Chondrocyte (in vitro differentiated cells): ENCODE measurements at places on chromosomes 5 and 9. TPM values are rescaled to one million over a fixed set of nuclear protein-coding genes. Genes with fewer than 3 reads are reported as not detected.

PCDHGB2 gene
- total RNA-seq = 0.95 to 1.8 TPM (median 1.0 TPM) in 3 replicates

NANS gene
- total RNA-seq = 52.0 to 54.8 TPM (median 53.2 TPM) in 3 replicates

PCDHGA3 gene
- 0.12 to 0.51 TPM (median 0.28 TPM) in 3 replicates for total RNA-seq

SPINK7 gene
- total RNA-seq = not detected in 3 replicates

GARIN3 gene
- total RNA-seq = not detected in 3 replicates

GRCh38 chr5:112642885-112643284, 94.8 kb upstream of the APC start:
- no peak for DNase-seq

GRCh38 chr9:22005021-22005701, 3.9 kb downstream of the CDKN2B start:
- DNase-seq = no peak

GRCh38 chr9:84754461-84754860, 84.9 kb downstream of the NTRK2 start:
- DNase-seq = no peak

- peak; percentile 92 for DNase-seq
These were observed at the start of gene PALM2AKAP2 for GRCh38 chr9:109779711-109780452. PALM2AKAP2 (plus strand) TSS chr9:109780198; CDS start chr9:109780489, 291 bp downstream.

GRCh38 chr5:6383376-6383775, 5.0 kb upstream of the MED10 start:
- no peak for DNase-seq

GRCh38 chr9:117178596-117179375, 236.1 kb downstream of the ASTN2 start:
- no peak for DNase-seq

DNA sequence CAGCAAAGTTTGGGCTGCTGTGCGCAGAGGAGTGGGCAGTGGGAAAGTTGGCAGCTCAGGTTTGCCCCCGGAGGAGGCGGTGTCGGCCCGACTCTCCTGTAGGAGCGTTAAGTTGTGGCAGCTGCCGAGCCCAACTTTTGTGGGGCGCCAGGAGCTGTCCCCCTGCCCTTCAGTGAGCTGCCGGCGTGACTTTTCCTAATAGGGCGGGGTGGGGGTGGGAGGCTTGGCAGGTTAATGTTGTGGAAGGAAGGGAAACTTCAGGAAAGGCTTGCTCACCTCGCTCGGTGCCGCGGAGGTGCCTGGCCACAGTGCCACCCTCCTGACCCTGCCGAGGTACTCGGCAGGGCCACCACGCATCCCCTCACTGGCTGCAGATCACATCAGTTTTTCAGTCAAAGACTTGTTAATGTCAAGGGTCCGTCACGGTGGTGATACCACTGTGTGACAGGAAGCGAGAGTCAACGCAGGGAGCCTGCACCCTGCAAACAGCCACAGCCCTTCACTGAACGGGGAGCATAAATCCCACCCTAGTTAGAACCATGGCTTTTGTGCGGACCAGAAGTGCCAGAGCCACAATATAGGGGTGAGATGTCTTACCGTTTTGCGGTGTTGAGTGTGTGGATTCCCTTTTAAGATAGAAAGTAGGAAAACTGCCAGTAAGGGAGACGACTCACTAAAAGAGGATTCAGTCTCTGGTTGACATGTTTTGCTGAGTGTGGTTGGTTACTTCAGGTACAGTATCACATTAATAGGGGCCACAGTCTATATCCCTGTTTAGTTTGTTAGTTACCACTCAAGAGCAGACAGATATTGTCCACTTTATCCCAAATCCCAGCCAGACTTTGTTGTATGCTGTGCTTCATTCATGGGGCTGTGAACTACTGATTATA, 796 bp downstream of the LNPEP start:
- no peak for DNase-seq

DNA sequence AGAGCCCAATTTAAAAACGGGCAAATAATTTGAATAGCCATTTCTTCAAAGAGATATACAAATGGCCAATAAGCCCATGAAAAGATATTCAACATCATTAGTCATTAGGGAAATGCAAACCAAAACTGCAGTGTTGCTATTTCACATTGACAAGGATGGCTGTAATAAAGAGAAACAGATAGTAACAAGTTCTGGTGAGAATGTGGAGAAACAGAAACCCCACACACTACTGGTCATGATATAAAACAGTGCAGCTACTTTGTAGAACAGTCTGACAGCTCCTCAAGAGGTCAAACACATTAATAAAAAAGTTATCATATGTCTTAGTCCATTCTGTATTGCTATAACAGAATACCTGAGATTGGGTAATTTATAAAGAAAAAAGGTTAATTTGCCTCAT, 237.0 kb upstream of the GRAMD2B start:
- no peak for DNase-seq

DNA sequence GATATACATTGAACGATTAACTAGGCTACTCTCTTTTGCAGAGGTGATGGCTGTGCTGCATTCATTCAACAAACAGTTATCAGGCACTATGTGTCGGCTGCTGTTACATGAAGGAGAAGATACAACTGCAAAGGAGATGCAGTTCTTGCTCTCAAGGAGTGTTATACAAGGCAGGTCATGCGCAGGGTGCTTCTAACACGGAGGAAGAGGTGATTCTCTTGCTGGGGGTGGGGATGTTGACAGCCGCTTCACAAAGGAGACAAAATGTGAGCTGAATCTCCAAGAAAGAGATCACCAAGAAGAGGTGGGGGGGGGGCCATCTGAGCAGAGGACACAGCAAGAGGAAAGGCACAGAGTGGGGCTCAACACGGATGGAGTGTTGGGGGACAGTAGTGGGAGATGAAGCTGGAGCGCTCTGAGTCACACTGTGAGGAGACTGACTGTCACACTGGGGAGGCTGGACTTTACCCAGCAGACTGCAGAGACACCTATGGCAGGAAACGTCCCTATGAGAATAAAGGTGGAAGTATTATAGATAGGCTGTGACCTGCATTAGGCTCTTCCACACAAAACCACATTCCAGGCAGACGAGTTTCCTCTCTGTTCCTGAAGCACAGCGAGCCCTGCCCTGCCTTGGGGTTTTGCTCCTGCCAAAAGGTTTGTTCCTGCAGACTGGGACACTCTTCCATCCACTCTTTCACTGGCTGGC, 20.9 kb downstream of the NDUFA8 start:
- no peak for DNase-seq

DNA sequence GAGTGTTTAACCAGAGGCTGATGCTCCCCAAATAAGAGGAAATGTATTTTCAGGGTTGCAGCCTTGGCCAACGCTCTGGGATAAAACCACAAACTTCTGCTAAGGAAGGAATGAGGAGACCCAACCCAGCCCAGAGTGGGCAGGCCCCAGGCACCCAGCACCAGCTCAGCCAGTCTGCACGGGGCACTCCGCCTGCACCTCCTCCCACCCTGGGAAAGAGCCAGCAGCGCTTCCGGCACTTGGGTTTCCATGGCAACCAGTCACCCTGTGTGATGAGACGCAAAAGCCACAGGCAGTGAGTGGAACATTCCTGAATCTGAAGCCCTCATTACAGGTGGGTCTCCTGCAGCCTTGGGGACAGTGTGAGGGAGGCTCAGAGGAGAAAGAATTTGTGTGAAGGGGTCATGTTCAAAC, 85.2 kb upstream of the ZBTB43 start:
- DNase-seq = peak; percentile 94
